ENCODE measurements at places on chromosomes 1 and 21.

GRCh38 chr1:112674986-112675727 lies 698 bp downstream of the MOV10 start:
- DNase-seq: peak; percentile 54

- DNase-seq: no peak
Observed at GRCh38 chr1:248000169-248000568, 13.3 kb upstream of the OR2L5 start.

DNA sequence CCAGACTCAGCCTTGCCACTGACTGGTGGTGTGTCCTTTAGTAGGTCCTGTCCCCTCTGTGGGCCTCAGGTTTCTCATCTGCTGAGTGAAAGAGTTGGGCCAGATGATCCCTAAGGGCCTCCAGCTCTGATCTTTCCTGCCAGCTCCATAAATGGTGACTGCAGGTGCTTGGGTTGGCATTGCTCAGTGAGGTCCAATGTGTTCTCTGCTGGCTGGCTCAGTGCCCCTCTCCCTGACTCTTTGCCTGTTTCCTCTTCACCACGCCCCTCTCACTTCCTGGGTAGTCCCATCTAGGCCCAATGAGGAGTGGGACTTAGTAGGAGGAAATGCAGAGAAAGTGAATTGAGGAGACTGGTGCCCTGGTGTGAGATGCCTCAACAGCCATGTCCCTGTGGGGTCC lies 36.6 kb downstream of the UBE2T start:
- DNase-seq: no peak

DNA sequence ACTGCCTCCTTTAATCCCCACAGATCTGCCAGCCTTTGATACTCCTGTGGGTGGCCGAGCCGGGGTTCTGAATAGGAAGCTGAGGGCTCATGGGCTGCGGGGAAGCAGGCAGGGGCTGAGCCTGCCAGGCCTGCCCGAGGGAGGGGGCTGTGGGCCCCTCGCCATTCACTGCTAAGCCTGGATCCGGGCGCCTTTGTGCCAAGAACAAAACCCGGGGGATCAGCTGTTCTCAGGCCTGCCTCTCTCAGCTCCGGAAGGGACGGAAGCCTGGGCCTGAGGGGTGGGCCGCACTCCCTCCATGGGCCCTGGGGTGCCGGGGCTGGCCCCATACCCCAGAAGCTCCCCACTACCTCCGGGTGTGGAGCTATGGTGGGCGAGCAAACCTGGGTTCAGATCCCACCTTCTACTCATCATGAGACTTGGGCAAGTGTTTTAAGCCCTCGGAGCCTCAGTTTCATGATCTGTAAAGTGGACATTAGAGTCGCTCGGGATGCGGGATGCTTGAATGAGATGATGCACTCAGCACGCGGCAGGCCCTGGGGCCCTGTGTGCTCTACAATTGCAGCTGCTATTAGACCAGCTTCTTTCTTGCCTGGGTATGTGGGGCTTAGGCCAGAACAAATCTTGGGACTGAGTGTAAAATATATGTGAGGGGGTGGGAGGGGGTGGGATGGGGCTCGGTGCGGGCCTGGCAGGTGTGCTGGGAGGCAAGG lies 19.2 kb upstream of the EPHA2 start:
- no peak for DNase-seq

- DNase-seq: peak; percentile 83
Observed at GRCh38 chr1:162069334-162070093, at the start of gene NOS1AP. TSS of gene NOS1AP (plus strand) at chr1:162069691. CDS start at chr1:162070178, 487 bp downstream.

- DNase-seq: no peak
Observed at GRCh38 chr1:219000631-219001030, 173.0 kb upstream of the LYPLAL1 start.

DNA sequence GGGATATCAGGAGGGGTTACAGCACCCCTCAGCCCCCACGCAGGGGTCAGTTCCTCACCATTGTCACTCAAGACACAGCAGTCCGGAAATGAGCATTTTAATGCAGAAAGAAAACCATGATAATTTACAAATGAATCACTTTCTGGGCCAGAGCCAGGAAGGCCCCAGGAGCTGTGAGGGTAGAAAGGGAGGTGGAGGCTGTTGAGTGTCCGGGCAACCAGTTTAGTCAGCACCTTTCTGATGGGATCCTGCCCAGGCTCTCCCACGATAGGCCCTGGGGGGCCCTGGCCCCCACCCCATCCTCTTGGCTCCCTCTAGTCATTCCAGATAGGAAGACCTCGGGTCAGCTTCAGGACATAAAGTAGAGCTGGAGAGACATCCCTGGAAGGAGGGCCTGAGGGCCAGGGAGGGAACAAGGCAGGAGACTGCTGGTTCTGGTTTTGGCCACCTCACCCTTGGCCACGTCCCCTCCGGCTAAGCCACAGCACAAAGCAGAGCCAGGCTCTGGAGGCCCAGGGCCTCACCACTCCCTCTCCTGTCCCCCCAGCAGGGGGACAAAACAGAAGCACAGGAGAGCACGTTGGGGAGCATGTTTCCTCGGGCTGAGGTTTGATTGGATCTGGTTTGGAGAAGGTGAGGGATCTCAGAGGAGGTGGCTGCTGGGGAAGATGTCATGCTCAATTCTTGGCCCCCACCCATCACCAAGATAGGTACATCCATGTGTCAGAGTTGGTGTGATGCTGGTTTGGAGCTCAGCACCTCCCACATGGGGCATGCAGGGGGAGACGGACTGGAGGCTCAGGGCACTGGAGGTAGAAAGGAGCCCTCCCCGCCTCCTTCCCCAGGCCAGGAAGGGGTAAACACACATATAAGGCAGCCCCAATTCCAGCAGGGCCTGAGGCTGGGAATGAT lies 20.6 kb downstream of the ETNK2 start:
- DNase-seq: no peak

DNA sequence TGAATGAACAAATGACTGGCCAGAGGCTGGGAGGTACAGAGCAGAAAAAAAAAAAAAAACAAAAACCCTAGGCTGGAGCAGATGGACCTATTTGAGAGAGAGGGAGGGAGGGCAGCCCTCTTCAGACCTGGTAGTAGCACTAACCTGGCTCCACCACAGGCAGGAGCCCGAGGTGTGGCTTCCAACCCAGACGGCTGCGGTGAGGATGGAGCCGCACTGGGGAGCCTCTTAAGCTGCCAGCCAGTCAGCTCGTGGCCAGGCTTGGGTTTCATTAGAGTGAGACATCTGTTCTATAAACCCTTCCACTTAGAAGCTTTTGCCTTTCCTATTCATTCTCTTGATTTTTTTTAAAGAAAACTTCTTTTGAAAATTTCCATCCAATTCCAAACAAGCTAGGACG lies 16.8 kb downstream of the LGR6 start:
- DNase-seq: peak; percentile 53

DNA sequence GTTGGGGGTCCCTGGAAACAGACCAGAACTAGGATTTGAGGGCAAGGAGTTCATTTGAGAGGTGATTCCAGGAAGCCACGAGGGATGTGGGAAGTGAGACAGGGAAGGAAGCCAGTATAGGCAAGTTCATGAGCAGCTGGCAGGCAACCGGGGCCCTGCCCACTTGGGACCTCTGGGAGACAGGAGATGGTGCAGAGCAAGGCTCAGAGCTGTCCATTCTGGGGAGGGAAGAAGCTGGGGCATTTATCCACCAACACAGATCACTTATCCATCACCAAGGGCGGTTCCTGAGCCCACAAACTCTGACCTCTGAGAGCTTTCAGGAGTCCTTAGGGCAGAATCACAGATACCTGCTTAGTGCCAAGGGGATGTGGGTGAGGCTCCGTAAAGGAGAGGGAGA lies 16.8 kb downstream of the EDN2 start:
- no peak for DNase-seq

GRCh38 chr1:243336163-243336562 lies 80.3 kb downstream of the SDCCAG8 start:
- DNase-seq: no peak

GRCh38 chr1:78408810-78409209 lies 82.0 kb upstream of the PTGFR start:
- DNase-seq: no peak

DNA sequence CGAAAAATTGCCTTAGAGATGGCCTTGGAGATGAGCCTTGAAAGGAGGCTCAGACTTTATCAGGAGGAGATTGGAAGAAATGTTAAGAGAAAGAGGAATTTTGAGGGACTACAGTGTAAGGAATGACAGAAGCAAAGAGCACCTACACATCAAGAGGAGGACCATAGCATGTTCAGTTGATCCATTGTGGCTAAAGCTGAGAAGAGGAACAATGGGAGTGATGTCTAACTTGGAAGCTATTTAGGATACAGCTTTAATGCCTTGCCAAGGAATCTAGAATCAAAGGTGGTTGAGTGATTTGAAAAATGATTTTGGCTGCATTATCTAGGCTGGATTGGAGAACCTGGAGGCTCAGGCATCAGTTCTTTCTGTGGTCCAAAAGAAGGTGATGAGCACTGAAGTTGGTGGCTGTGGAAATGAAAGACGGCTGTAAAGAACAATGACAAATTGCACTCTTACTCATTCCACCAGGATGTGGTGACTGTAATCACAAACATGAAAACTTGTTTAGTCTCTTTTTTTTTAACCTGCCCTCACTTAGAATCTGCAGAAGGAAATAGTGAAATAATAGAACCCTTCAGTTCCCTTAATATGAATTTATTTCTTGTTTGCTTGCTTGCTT lies 11.3 kb downstream of the FAM20B start:
- DNase-seq: peak; percentile 68

DNA sequence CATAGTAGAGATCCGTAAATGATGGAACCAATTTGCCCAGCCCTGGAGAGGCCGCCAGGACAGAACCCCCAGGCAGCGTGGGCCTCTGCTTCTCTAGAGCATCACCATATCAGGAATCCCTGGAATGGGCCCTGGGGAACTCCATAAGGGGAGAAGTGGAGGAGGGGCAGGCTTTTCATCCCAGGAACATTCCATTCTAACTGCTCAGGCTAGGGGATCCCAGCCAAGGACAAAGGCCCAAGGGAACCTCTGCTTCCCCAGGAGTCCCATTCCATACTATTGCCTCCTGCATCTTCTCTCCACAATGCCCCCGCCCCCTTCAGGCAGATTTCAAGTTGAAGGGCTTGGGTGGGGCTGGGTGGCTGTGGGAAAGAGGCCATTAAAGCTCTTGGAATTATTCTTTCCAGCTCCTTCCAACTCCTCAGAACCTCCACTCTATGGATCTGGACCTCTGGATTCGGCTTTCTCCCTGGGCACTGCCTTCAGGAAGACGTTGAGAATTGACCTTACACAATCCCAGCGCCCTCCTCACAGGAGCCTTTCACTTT lies 6.0 kb downstream of the TRNP1 start:
- DNase-seq: no peak

- DNase-seq: no peak
Observed at GRCh38 chr1:225651872-225652728, 823 bp downstream of the ENAH start.

DNA sequence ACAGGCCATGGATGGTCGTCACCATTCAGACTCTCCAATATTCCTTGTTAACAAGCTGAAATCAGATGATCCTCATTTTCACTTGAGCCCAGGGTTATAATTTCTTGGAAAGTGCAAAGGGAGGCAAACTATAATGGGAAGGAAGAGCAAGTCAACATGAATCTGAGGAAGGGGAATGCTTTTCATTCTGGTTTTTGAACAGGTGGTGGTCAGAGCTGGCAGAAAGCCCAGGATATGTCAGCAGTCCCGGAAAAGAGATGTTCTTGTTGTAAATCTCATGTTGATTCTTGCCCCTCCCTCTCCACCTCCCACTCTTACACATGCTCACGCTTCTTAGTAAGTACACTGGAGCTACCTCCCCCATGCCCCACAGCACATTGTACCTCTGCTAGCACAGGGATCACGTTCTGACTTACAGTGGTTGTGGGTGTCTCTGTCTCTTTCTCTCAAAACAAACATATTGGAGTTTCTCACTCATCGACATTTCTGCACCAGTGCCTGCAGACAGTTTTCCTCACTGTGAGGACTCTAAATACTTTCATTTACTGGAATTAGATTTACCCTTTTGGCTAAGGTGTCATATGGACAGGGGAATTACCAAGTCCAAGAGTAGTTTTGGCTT lies 77.6 kb downstream of the XCL2 start:
- DNase-seq: peak; percentile 78

GRCh38 chr1:187342495-187342894 lies 513.7 kb downstream of the PLA2G4A start:
- DNase-seq: no peak

- no peak for DNase-seq
Observed at GRCh38 chr21:27382404-27382803, 415.5 kb upstream of the ADAMTS5 start.

DNA sequence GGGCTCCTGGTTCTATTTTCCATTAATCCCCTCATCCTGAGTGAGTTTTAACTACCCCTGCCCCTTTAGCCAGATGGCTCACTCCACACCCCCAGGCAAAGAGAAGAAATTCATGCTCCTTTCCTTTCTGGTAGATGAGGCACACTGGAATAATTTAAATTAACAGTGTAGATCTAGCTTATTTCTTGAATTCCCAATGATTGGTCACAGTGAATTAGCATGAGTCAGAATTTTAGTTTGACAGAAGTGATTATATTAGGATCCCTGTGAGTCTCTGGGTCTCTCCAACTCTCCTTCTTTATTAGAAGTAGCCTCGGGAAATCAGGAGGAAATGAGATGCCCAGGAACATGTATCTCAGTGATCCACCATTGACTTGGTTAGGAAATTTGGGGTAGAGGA lies 103.1 kb upstream of the KAZN start:
- no peak for DNase-seq

- no peak for DNase-seq
Observed at GRCh38 chr1:164953098-164953497, 394.1 kb downstream of the PBX1 start.

GRCh38 chr1:96722161-96722922 lies 758 bp downstream of the PTBP2 start:
- DNase-seq: peak; percentile 72

DNA sequence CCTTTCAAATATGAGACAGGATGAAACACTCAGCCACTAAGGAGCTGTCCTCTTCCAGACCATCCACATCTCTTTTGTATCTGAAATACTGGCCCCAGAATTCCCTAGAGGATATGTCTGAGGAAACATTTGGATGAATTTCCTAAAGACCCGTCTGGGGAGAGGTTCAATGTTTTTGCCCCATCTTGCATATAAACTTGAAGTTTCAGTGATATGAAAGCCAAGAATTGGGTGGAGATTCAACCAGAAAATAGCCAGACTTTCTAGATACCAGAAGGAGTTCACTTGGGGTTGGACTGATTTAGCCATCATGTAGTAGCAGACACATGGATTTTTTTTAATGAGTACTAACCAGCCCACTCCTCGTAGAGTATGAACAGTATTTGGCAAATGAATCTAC lies 182.0 kb downstream of the PLPP3 start:
- no peak for DNase-seq

DNA sequence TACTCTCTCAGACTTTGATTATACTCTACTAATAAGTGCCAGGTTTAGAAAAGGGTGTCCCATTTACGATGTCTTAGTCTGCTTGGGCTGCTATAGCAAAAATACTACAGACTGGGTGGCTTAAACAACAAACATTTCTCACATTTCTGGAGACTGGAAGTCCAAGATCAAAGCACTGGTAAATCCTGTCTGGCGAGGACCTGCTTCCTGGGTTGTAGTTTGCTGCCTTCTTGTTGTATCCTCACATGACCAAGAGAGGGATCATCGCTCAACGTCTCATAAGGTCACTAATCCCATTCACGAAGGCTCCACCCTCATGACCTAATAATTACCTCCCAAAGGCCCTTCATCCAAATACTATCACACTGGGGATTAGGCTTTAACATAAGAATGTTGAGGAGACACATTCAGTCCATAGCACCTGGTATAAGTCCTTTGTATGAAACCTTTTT lies 12.0 kb downstream of the PRDX6 start:
- no peak for DNase-seq
